Bone marrow (tissue), 2 donors: ENCODE measurements at places on chromosomes 11 and 22.
A peak's percentile ranks its signal among the peaks of the same experiment; 100 is the strongest.

GRCh38 chr22:47457021-47457420 is 694.6 kb downstream of the TBC1D22A start:
- no peak for DNase-seq

DNA sequence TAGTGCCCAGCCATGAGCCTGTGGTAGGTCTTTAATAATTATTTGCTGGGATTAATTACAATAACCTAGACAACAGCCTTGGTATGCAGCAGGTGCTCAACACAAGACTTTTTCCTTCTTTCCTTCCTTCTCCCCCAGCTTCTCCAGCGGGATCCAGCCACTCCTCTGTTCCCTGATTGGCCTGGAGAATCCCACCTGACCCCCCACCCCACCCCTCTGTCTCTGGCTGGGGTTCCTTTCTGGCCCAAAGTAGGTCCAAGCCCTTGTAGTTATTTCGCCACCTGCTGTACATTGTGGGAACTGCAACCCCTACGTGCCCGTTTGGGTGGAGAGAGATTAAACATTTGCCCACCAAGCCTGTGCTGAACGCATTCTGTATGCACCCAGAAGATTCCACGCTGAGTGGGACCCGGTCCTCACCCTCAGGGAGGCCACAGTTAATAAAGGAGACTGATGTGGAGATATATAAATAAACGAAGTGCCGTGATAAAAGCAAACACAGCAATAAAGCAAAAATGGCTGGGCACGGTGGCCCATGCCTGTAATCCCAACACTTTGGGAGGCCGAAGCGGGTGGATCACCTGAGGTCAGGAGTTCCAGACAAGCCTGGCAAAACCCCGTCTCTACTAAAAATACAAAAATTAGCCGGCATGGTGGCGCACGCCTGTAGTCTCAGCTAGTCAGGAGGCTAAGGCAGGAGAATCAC is 32.1 kb upstream of the DGKZ start:
- peak; percentile 42 for DNase-seq

DNA sequence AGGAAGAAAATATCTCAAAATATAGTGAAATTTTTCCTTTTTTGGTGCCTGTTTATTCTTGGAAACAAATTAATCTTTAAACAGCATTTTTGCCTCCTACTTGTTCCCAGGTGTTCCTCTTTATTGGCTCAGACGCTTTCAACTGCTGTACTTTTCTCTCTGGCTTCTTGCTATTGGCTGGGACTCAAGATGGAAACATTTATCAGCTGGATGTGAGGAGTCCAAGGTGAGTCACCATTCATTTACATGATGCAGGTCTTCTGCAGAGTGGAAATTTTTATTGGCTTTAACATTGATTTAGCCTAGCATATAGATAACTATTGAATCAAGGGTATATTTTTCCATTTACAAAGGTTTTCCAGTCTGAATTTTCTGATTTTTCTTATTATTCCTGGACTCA is 34.4 kb upstream of the DNAJB13 start:
- no peak for DNase-seq

GRCh38 chr11:57200917-57201316 is 19.2 kb downstream of the LRRC55 start:
- DNase-seq, result no peak

- DNase-seq, result no peak
Observed at GRCh38 chr11:116485425-116485824, 287.4 kb downstream of the BUD13 start.

DNA sequence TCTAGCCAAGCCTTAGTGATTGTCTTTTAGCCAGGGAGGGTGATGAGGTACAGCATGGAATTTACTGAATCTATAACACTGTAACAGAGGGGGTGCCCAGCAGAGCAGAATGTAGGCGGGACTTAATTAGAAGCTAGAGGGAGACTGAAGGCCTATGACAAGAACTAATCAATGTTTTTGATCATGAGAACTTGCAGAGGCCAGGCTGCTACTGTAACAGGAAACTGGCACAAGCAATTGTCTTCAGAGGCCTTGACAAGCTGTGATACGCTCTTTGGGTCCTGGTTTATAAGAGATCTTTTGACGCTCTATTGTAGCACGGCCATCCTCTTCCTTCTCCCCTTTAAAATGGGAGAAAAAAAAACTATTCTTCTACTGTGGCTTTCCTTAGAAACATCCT is 1297.3 kb downstream of the JRKL start:
- DNase-seq, result no peak
